ENCODE measurements at places on chromosomes 5 and 9. TPM values are rescaled to one million over a fixed set of nuclear protein-coding genes. Genes with fewer than 3 reads are reported as not detected.

Gene WWC1
- 128 TPM for polyA plus RNA-seq

DNA sequence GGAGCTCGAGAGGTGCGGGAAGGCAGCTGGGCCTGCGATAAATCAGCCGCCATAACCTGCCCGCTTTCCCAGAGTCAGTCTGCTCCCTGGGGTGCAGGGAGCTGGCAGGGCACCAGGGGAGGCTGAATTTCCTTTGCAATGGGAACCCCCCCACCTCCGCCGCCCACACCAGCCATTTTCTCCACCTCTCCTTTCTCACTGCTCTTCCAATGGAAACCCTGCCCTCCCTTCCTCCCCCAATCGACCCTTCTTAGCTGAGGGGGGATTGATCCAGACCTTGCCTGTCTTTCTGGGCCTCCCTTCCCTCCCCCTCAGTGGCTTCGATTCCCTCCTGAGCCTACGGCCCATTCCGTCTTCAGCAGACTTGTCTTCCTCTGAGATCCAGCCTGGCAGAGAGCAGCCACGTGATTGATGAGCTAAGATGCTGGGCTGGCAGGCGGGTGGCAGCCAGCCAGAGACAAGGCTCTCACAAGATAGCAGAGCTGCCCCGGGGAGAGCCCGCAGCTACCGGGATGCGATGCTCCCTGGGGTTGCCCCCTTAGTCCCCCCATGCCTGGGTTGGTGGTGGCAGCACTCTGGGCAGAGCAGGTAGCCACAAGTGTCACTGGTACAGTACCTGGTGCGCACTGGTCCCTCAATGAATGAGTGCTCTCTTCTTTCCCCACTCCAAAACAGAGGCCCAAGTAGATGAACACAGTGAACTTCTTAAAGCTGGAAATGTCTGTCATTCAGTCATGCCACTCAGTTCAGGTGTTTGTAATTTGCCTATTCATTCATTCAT lies 53.7 kb upstream of the FABP6 start:
- no peak for DNase-seq

DNA sequence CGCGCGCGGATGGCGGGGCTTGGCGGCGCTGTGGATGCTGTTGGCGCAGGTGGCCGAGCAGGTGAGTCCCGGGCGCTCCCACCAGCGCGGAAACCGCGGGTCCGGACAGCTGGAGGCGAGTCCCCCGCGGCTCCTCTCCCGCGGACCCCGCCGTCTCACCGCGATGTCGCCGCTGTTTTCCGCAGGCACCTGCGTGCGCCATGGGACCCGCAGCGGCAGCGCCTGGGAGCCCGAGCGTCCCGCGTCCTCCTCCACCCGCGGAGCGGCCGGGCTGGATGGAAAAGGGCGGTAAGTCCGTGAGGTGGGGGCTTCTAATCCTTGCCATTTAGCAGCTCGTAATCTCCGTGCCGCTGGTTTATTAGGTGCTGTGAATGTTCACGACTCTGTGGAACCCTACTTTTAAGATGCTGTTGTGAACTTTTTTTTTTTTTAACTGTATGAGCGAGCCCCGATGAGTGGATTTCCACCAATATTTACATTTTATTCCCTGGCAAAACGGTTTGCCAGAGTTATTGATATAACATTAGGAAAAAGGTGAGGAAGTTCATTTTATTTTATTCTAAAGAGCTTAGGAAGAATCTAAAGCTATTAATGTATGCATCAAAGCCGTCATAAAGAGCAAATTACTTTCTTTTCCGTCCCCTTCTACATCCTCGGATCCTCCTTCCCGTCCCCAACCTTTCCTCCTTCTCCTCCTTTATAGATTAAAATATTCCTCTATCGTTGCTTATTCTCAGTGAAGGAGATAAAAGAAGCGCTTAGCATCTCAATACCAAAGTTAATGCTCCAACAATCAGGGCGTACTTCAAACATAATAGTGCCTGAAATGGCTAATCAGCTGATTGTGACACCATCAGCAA lies 579 bp downstream of the ADAMTS16 start:
- DNase-seq: no peak

DNA sequence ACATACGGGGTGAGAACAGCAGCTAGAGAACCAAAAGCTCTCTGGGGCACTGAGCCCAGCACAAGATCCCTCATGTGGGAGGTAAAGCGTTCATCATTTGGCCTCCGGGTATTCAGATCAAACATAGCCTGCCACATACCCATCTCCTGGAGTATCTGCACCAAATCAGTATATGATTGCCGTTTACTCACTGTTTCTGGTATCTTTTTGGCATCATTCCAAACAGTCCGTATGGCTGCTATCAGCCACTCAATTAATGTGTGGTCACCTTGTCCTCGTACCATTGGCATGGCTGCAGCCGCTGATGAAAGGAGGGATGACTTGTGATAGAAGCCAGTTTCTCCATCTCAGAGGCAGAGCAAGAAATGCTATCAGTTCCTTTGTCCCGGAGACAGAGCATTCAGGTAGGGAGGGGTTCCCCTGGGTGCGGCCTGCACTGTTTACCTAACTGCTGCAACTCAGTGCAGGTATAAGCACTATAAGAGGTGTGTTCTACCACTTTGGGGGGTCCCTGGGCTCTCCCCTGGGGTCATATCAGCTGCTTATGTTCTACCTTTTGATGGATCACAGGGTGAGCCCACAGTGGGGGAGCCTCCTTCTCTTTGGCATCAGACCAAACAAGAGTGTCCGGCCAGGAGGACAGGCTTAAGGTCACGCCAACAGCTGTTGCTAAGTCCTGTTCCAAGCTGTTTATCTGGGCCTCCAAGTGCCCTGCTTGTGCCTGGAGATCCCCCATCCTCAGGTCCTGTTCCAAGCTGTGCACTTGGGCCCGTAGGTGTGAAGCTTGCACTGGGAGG lies 9.4 kb downstream of the DMAC1 start:
- no peak for DNase-seq

DNA sequence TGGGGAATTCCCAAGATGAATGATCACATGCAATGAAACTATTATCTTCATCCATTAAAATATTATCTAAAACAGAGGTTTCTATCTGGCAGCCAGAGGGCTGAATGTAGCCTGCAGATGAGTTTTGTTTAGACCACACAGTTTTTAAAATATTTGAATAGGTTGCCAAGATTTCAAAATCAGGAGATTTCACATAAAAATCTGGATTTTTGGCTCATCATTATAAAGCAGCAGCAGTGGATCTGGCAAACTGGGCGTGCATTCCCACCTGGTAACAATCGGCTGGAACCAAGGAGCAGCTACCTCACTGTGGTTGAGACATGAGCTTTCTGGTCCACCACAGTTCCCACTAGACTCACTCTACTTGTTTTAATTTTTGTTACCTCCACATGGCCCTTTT lies 155.1 kb downstream of the BNC2 start:
- DNase-seq: no peak

Gene OBP2B
- not detected for polyA plus RNA-seq
